ENCODE measurements at places on chromosomes 5 and 9. TPM values are rescaled to one million over a fixed set of nuclear protein-coding genes. Genes with fewer than 3 reads are reported as not detected.

The RBM27 gene
- 26.2 TPM for total RNA-seq

DNA sequence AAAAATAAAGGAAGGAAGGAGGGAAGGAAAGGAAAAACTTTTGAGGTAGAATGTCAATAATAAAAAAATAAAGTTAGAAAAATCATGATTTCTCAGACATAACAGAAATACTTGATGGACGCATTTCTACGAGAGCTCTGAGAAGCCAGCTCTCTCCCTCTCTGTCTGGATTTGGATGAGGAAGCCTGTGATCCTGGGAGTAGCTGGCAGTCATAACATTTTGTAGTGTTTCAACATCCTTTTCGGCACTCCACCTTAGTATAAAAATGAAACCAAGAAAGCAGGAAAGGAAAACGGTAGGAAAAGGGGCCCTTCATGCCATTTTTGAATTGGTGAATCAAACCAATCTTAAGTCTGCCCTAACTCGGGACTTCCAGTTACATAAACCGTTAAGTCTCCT is 321.3 kb downstream of the EPB41L4A start:
- DNase-seq, result no peak
- no peaks in the 10 kb centered on the region for H3K4me1 ChIP-seq
- H3K27ac ChIP-seq, result no peak overlapping the region
- H3K4me3 ChIP-seq, result no peak overlapping the region
- H3K36me3 ChIP-seq, result no peaks in the 10 kb centered on the region

GRCh38 chr5:96321345-96321744 is 111.7 kb downstream of the PCSK1 start:
- H3K27ac ChIP-seq, result no peak overlapping the region
- H3K4me1 ChIP-seq, result no peaks in the 10 kb centered on the region
- no peak for DNase-seq
- no peaks in the 10 kb centered on the region for H3K36me3 ChIP-seq

DNA sequence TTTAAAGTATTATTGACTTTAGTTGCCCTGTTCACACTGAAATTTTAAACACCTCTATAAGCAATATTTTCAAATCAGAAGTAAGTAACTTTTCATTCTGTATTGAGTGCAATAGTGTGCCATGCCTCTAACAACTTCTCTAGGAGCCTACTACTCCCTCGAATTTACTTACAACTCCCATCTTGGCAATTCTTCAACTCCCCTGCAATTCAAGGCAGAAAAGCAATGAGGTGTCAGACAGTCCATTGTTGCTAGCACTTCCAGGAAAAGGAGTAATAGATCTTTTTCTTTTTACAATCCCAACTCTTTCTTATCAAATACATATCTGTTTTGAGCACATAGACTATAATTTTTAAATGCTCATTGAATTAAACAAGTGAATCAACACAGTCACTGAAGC is 222.7 kb upstream of the PUM3 start:
- H3K27me3 ChIP-seq, result no peaks in the 10 kb centered on the region
- H3K36me3 ChIP-seq, result no peaks in the 10 kb centered on the region
- no peak overlapping the region for H3K27ac ChIP-seq
- no peaks in the 10 kb centered on the region for H3K4me1 ChIP-seq
- DNase-seq, result no peak
- no peak overlapping the region for H3K4me3 ChIP-seq
